Esophagus (tissue), 2 donors: ENCODE measurements at places on chromosomes 3 and 15. TPM values are rescaled to one million over a fixed set of nuclear protein-coding genes. Genes with fewer than 3 reads are reported as not detected.

Gene ANKRD63
- not detected for polyA plus RNA-seq

Gene LOXL1
- 7.2 TPM for polyA plus RNA-seq

Gene GALNT15
- 7.9 TPM for polyA plus RNA-seq

Gene SLCO2A1
- 6.2 TPM for polyA plus RNA-seq

Gene HYKK
- polyA plus RNA-seq = 2.9 TPM

Gene TRIM42
- polyA plus RNA-seq = not detected

Gene AADACL2
- polyA plus RNA-seq = 0.12 TPM

Gene SHC4
- polyA plus RNA-seq = 0.12 TPM

Gene CLDN18
- 0.61 TPM for polyA plus RNA-seq

Gene MAGI1
- 6.0 TPM for polyA plus RNA-seq

Gene CCDC13
- polyA plus RNA-seq = 1.0 TPM

Gene TMEM45A
- polyA plus RNA-seq = 1.0 TPM

Gene ABI3BP
- polyA plus RNA-seq = 2.1 TPM

Gene ALDH1A2
- 0.24 TPM for polyA plus RNA-seq

Gene OSBPL10
- polyA plus RNA-seq = 6.4 TPM

Gene FMN1
- 1.0 TPM for polyA plus RNA-seq

Gene FOXB1
- not detected for polyA plus RNA-seq

Gene NANOGP8
- polyA plus RNA-seq = 0.16 TPM

Gene GADL1
- 0.04 TPM for polyA plus RNA-seq

Gene CD96
- 0.94 TPM for polyA plus RNA-seq

Gene ASB14
- polyA plus RNA-seq = 0.06 TPM

Gene CCNB2
- polyA plus RNA-seq = 19.3 TPM

Gene NAALADL2
- 0.26 TPM for polyA plus RNA-seq
